ENCODE measurements at places on chromosomes 3 and 15.

GRCh38 chr15:92332125-92332899, 61.4 kb upstream of the ST8SIA2 start:
- no peak for DNase-seq

- no peak for DNase-seq
These were observed 368.7 kb upstream of the PROK2 start for GRCh38 chr3:72153477-72154314.

DNA sequence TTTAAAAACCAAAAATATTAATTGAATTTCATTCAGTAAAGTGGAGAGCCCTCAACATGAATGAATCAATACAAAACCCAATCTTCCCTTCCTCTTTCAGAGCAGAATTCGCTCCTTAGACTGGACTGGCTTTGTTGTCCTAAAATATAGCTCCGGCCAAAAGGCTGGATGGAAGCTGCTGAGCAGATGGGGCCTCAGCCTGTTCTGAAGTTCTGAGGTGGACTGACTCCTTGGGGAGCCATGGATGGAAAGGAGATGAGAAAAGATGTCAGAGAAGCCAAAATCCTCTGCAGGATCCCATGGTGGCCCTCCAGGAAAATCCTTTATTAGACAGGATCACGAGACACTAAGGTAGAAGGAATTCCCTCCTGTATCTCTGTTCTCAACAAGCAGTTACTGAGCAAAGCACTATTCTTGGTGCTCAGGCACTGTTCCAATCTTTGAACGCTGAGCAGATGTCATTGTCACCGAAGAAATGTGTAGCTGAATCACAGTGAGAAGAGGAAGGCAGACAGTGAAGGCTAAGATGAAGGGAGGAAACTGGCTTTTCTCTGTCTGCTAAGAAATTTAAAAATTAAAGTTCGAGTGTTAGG, 122.0 kb downstream of the SEMA6D start:
- DNase-seq = no peak

- no peak for DNase-seq
These were observed 293.1 kb upstream of the CHRM5 start for GRCh38 chr15:33675246-33675645.

GRCh38 chr15:31088672-31089367, 12.7 kb downstream of the TRPM1 start:
- DNase-seq = no peak

Data from CD8-positive, alpha-beta T cell (primary cell).